GM12891 (cell line): ENCODE measurements at places on chromosomes 12 and 14.

- DNase-seq, result no peak
Measured at GRCh38 chr12:91240386-91241095, 57.9 kb upstream of the DCN start.

GRCh38 chr14:34507884-34508283, 31.6 kb downstream of the EAPP start:
- DNase-seq, result no peak

GRCh38 chr14:51704545-51704944, 52.8 kb downstream of the FRMD6 start:
- DNase-seq, result no peak

DNA sequence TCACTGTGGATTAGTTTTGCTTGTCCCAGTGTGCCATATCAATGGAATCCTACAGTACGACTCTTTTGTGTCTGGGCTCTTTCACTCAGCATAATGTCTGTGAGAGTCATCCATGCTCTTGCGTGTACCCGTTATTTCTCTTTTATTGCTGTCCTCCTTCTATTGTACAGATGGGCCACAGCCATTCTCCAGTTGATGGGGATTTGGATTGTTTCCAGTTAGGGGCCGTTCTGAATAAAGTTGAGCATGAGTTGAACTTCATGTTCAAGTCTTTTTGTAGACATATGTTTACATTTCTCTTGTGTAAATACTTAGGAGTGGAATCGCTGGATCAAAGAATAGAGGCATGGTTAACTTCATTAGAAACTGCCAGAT, 38.3 kb downstream of the MYO1H start:
- no peak for DNase-seq

- no peak for DNase-seq
Measured at GRCh38 chr14:24377126-24377525, 9.1 kb downstream of the NFATC4 start.

GRCh38 chr14:102159841-102160240, 20.1 kb downstream of the WDR20 start:
- no peak for DNase-seq

DNA sequence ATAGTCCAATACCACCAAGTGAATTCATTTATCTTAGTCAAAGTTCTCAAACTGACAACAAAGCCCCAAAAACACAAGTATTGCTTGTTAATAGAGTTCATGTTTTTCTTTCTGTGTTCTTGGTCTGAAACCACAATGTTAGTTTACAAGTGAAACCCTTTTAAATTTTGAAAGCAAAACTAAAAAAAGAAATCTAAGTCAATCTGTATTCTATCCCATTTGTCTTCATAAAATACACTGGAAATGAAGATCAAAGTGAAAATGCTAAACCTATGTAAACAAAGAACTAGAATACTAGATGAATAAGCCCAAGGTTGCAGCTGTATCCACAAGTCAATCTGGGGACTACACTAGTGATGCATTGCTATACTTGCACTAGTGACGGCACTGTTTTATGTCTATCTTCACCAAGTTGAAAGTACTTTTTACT, 10.4 kb downstream of the MAP4K5 start:
- DNase-seq, result no peak

DNA sequence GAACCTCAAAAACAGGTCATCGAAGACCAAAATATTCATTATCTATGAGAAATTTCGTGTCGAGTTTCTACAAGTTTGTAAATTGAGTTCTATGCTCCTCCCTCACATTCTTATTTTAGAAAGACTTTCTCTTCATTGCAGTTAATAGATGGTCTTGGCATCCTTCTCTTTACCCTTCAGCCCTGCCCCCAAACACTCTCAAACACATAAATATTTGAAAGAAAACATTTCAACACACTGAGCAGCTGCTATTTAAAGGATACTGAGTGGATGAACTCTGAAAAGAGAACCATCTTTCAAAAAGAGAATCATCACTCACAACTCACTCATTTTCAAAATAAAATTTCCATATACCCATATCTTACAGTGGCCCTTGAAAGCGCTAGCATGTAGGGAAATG, 67.1 kb downstream of the NUAK1 start:
- no peak for DNase-seq

DNA sequence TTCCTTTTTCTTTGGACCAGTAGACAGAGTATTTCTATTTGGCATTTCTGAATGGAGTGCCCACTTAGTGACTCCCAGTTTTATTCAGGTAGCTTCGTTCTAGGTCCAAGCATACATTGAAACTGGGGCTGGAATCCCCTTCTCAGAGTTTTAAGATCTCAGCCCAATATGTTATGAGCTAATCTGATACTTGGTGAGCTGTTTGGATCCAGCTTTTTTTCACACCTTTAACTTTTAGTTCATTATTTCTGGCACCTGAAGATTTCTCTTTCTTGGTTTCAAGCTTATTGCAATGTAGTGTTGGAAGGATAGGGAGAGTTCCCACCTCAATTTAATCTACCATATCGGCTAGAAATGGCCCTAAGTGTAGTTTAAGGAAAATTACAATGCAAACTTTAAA, 53.5 kb upstream of the CCDC198 start:
- DNase-seq, result no peak

DNA sequence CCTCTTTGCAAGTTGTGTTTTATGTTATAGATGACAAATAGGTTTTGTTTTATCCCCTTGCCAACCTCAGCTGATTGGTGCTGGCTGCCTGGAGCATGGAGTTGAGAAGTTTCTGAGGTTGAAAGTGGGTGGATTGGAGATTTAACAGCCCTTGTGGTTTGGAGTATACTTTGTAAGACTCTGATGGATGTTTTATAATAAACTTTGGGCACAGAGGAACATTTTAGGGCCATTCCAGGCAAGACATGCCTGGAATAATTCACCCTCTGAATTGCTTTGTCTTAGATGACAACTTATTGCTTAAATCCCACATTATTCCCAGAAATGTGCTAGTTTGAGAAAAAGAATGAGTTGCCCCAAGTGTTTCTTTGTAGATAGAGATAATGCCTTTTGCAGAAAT, 158.9 kb downstream of the SLC5A8 start:
- no peak for DNase-seq

- no peak for DNase-seq
Measured at GRCh38 chr12:125469683-125470082, 404.4 kb downstream of the AACS start.

DNA sequence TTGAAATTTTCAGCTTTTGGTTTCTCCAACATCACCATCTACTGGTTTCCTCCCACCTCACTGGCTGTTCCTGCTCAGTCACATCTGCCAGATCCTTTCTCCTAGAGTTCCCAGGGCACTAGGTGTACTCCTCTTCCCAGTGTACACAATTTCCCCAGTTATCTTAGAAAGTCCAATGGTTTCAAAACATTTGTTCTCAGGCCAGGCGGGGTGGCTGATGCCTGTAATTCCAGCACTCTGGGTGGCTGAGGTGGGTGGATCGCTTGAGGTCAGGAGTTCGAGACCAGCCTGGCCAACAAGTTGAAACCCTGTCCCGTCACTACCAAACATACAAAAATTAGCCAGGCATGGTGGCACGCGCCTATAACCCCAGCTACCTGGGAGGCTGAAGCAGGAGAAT, 60.7 kb downstream of the SPPL3 start:
- no peak for DNase-seq

GRCh38 chr12:22692964-22693555, 68.1 kb downstream of the ETNK1 start:
- DNase-seq, result no peak

DNA sequence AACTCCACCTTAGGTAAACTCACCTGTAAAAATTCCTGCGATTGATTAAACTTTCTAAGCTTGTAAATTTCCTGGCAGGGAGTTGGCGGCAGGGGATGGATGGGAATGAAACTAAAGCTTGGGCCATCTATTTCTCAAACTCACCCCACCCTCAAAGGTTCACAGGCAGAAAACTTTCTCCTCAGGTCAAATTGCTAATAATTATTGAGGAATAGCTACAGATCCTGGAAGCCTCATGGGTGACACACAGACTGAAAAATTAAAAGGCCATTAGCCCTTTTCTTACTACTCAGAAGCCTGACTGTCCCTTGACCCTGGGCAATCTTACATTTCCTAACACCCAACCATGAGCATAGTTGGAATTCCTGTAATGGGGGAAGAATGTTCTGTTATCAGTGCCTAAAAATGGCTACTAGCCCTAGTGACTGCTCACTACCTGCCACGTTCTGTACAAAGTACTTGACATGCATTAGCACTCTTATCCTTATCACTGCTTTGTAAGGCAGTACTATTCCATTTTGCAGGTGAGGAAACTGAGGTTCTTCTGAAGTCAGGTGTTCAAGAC, 12.4 kb upstream of the SYNDIG1L start:
- DNase-seq, result no peak

- no peak for DNase-seq
Measured at GRCh38 chr14:99731547-99732435, 47.7 kb downstream of the CYP46A1 start.

DNA sequence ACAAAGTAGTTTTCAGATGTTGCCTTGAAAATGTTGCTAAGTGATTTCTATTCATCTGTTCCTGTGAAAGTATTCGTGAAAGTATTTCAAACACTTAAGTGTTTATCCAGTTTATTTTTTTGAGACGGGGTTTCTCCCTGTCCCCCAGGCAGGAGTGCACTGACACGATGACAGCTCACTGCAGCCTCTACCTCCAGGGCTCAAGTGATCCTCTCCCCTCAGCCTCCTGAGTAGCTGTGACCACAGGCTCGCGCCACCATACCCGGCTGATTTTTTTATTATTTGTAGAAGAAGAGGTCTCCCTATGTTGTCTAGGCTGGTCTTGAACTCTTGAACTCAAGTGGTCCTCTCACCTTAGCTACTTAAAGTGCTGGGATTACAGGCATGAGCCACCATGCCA, 1.7 kb downstream of the ZDHHC17 start:
- no peak for DNase-seq

GRCh38 chr12:23566133-23566532, 383.3 kb downstream of the SOX5 start:
- no peak for DNase-seq

DNA sequence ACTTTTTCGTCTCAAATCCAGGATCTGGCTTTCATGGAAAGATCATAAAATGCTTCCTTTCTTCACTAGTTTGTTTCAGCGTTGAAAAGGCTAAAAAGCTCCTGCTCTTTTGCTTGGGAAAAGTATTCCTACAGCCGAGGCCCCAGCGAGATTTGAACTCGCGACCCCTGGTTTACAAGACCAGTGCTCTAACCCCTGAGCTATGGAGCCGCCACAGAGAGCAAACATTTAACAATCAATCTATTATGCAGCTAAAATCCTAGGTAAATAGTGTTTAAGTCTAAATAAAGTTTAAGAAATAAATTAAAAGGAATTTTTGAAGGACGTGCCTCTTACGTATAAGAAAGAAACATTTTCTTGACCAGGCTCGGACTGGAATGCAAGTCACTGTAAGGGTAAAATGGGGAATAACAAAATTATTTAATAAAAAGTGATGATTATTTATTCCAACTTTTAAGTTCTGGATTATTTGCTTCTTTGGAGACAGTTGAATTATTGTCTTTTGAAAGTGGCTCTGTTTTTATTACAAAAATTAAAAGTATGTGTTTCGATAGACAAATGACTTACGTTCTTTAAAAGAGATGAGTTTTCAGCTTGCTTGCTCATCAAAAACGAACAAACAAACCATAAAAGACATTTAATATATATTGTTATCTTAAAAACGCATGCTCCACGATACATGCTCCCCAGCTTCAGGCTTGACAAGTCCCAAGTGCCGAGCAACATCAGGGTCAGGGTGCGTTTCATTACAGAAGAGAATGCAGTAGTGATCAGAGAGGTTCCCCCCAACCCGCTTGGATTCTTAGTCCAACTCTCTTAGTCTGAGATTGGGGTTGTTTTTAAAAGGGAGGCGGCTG, 10.2 kb downstream of the OR6S1 start:
- no peak for DNase-seq

DNA sequence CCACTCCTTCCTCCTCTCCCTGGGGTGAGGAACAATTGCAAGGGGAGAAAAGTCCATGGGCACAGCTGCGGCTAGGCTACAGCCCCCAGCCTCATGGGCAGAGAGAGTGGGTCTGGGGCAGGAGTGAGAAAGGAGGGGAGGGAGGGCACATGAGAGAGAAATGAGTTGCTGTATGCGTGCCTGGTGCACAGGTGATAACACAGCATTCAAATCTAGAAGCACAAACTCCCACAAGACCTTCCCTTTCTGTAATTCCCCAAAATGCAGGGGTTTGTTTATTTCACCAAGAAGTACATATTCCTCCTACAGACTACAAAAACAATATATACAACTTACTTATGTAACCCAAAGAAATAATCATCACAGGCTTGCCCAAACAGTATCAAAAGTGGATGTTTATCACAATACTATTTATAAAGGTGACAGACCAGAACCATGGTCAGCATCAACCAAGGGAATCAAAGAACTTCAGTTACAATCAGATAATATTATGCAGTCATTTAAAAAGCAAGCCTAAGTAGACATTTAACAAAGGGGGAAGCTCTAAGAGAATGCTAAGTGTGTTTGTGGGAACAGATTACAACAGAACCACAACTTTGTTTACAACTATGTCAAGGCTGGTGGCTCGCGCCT, 54.2 kb downstream of the ITPK1 start:
- DNase-seq, result no peak

DNA sequence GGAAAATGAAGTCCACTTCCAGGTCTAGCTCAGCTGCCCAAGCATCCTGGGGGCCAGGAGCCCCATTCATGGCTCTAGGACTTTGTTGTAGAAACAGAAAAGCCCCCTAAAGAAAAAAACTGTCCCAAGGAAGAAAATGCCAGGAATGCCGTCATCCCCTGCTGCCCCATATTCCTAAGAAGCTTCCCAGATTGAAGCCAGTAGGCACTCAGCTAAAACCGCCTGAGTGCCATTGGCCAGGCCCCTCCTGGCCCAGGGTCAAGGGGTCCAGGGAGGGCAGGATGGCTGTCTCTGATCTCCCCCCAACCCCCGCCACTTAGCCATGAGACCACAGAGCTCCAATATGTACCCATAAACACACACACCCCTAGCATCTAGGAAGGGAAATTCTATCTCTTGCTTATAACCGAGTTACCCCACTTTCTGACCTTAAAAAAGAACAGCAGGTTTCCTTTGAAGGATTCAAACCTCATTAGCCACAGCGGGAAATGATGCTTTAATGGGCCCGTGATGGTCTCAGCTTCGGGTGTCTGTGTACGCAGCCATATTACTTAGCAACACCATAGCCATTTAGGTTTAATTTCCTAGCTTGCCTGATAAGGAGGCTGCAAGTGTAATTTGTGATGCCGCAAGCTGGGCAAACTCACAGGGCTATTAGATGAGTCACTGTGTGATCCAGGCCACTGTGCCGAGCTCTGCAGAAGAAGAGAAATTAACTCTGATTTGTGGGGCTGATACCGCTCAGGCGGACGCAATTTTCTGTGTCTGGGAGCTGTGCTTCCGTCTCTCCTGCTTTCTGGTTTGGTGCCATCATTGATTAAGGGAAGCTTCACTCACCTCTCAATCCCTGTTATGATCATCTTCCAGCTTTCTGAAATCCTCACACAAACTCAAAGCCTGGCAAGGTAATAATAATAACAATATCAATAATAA, 84.2 kb downstream of the GCH1 start:
- no peak for DNase-seq

- no peak for DNase-seq
Measured at GRCh38 chr12:110109037-110109836, 14.9 kb upstream of the IFT81 start.

GRCh38 chr14:91681893-91682563, 49.9 kb downstream of the CATSPERB start:
- DNase-seq, result no peak

GRCh38 chr14:97688631-97689336, 891.6 kb downstream of the VRK1 start:
- DNase-seq, result no peak
